ENCODE measurements at places on chromosomes 4 and X.

DNA sequence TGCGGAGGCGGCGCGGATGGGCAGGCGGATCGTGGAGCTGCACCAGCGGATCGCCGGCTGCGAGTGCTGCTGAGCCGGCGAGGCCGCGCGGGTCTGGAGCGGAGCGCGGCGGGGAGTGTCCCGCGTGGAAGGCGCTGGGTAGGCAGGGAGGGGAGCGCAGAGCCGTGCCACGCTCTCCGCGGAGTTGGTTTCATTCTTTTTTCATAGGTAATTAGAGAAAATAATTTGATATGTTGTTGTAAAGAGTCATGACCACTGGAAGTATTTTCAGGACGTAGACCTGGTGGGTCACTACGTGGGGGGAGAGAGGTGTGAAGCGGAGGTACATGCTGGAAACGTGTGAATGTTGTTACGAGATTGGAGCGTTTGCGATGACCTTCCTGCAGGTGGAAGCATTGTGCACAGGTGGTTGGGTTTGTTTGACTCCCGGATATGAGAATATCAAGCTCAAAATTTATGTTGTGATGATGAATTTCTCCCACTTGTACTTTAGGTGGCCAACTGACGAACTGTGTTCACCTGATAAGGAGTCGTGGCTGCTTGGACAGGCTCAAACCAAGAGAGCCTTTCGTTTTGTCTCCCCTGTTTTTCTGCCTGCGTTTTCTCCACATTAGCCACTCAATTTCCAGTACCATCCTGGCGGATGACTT lies 19.1 kb upstream of the S100P start:
- H3K36me3 ChIP-seq = peaks cover 22% of the 10 kb centered on the region
- no peaks in the 10 kb centered on the region for H3K27me3 ChIP-seq
- peak overlapping the region; percentile 78 for H3K4me3 ChIP-seq
- DNase-seq = no peak

DNA sequence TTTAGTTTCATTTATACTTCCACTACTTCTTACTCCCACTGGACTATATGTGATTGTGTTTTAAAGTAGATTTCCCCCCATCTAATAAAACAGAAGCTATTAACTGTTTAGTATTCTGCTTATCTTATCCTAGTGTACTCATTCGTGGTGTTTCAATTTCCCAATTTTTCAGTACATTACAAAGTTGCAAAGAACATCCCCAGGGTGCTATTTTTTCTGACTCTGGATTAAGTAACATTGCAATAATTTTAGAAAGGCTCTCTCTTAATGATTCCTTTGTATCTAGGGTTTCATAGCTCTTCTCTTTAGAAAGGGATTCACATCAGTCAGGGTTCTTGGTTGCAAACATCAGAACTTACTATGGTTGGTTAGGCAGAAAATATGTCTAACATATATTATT lies 317.9 kb upstream of the DIPK2B start:
- no peak for DNase-seq

GRCh38 chr4:175935016-175935661 lies 123.1 kb upstream of the GPM6A start:
- H3K4me3 ChIP-seq = no peak overlapping the region
- peaks cover 9% of the 10 kb centered on the region for H3K4me1 ChIP-seq
- H3K27ac ChIP-seq = no peak overlapping the region
- no peaks in the 10 kb centered on the region for H3K36me3 ChIP-seq
- DNase-seq = no peak

DNA sequence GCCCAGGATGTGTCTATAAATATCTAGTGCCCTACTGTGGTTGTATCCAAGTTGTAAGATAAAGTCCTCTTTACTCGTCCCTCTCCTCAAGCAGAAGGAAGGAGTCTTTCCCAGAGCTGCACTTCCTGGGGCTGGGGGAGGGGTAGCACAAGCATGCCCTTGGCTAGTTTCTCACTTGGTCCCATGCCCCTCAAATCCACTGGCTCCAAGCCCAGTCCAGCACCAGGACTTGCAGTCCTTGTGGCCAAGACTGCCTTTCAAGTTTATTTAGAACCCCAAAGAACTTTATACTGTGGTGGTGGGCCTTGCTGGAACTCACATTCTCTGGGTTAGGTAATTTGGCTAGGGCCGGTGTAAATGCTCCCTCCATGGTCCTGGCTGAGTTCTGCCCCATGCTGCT lies 43.2 kb upstream of the SLC10A4 start:
- no peak overlapping the region for H3K4me3 ChIP-seq
- H3K4me1 ChIP-seq = no peaks in the 10 kb centered on the region
- DNase-seq = no peak
- H3K27me3 ChIP-seq = no peaks in the 10 kb centered on the region
- H3K36me3 ChIP-seq = no peaks in the 10 kb centered on the region
- no peak overlapping the region for H3K27ac ChIP-seq

GRCh38 chr4:79682801-79683530 lies 274.9 kb upstream of the GK2 start:
- no peak for DNase-seq
- H3K36me3 ChIP-seq = no peaks in the 10 kb centered on the region
- H3K4me3 ChIP-seq = no peak overlapping the region
- H3K4me1 ChIP-seq = peaks cover 14% of the 10 kb centered on the region
- H3K27me3 ChIP-seq = peaks cover 7% of the 10 kb centered on the region

GRCh38 chrX:132776486-132777210 lies 181.8 kb downstream of the HS6ST2 start:
- peaks cover 2% of the 10 kb centered on the region for H3K4me1 ChIP-seq
- H3K4me3 ChIP-seq = no peak overlapping the region
- H3K36me3 ChIP-seq = no peaks in the 10 kb centered on the region
- no peak for DNase-seq
- no peaks in the 10 kb centered on the region for H3K27me3 ChIP-seq
- H3K27ac ChIP-seq = no peak overlapping the region

DNA sequence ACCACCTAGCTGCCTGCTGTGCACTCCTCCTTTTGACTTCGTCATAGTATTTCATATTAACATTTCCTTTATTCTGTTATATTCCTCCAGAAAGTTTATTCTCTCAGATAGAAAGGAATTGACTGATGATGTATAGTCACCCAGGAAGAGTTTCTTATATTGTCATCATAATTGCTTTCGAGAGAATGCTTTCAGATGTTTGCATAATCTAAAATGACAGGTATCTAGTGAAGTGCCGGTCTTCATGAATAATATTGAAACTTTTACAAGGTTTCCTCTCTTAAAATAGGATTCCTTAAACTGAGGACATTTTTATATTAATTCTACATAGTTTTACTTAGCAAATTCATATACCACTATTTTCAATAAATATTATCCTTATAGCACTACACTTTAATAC lies 10.1 kb downstream of the SEC24D start:
- no peak for DNase-seq
- no peak overlapping the region for H3K4me3 ChIP-seq
- no peaks in the 10 kb centered on the region for H3K27me3 ChIP-seq
- peaks cover 32% of the 10 kb centered on the region for H3K36me3 ChIP-seq
- peaks cover 8% of the 10 kb centered on the region for H3K4me1 ChIP-seq

DNA sequence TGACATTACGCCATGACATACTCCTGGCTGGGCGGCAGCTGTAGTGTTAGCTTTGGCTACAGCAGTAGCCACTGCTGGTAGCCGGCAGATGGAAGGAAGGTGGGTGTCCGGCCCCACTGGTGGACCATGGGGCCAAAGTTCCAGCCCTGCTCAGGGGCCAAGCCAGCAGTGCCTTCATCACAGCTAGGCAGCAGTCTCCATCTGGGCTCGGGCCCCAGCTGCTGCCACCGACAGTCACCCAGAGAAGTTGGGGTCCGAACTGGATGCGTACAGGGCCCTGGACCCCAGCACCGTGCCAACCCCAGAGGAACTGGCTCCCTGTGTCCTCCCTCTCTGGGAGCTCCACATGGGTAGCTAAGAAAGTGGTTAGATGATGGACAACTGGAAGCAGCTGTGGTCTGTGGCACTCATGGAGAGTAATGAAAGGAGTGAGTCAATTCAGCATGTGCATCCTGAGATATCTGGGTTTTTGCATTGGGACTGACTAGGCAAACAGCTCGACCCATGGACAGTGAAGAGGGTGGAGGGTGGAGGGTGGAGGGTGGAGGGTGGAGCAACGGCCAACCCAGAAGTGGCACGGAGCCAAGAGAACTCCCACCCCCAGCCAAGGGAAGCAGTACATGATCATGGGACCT lies 366.6 kb upstream of the GRIA3 start:
- DNase-seq = no peak
- H3K36me3 ChIP-seq = no peaks in the 10 kb centered on the region
- H3K4me3 ChIP-seq = no peak overlapping the region
- H3K27me3 ChIP-seq = no peaks in the 10 kb centered on the region
- no peaks in the 10 kb centered on the region for H3K4me1 ChIP-seq

GRCh38 chr4:39103291-39103690 lies 41.3 kb downstream of the KLHL5 start:
- H3K27ac ChIP-seq = no peak overlapping the region
- no peak overlapping the region for H3K4me3 ChIP-seq
- no peaks in the 10 kb centered on the region for H3K4me1 ChIP-seq
- peaks cover 24% of the 10 kb centered on the region for H3K36me3 ChIP-seq
- H3K27me3 ChIP-seq = no peaks in the 10 kb centered on the region

- no peaks in the 10 kb centered on the region for H3K4me1 ChIP-seq
- H3K27ac ChIP-seq = no peak overlapping the region
- DNase-seq = no peak
- peaks cover 58% of the 10 kb centered on the region for H3K36me3 ChIP-seq
- no peak overlapping the region for H3K4me3 ChIP-seq
- H3K27me3 ChIP-seq = no peaks in the 10 kb centered on the region
These were observed 57.4 kb upstream of the CLCN4 start for GRCh38 chrX:10099411-10099810.

DNA sequence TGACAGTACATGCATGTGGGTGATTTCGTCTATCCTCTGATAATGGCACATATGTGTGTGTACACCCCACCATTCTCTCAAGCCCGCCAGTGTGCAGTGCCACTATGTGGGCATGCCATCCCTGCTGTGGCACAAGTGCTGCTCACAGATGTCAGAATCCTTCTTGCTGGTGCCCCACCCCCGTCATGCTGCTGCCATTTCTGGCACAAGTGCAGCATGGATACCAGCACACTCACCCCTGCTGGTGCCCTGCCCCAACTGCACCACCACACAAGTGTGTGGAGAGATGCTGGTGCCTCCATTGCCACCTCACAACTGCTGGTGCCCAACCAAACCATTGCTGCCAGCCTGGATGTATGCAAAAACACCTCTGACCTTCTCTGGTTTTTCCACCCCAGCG lies 1133.8 kb downstream of the TECRL start:
- no peaks in the 10 kb centered on the region for H3K4me1 ChIP-seq
- no peaks in the 10 kb centered on the region for H3K36me3 ChIP-seq
- no peak for DNase-seq
- no peak overlapping the region for H3K4me3 ChIP-seq
- no peak overlapping the region for H3K27ac ChIP-seq

- no peak for DNase-seq
- no peaks in the 10 kb centered on the region for H3K27me3 ChIP-seq
- peaks cover 16% of the 10 kb centered on the region for H3K4me1 ChIP-seq
- peak overlapping the region; percentile 90 for H3K27ac ChIP-seq
- no peaks in the 10 kb centered on the region for H3K36me3 ChIP-seq
These were observed 1.2 kb downstream of the MSN start for GRCh38 chrX:65668377-65669310.

GRCh38 chr4:181569553-181569952 lies 673.6 kb upstream of the TENM3 start:
- DNase-seq = no peak
- H3K27ac ChIP-seq = no peak overlapping the region
- peaks cover 5% of the 10 kb centered on the region for H3K4me1 ChIP-seq
- no peaks in the 10 kb centered on the region for H3K36me3 ChIP-seq
- no peak overlapping the region for H3K4me3 ChIP-seq

GRCh38 chrX:154785716-154786115 lies 19.6 kb downstream of the MPP1 start:
- no peak overlapping the region for H3K27ac ChIP-seq
- DNase-seq = no peak
- H3K27me3 ChIP-seq = no peaks in the 10 kb centered on the region
- H3K4me1 ChIP-seq = no peaks in the 10 kb centered on the region
- peaks cover 2% of the 10 kb centered on the region for H3K36me3 ChIP-seq

DNA sequence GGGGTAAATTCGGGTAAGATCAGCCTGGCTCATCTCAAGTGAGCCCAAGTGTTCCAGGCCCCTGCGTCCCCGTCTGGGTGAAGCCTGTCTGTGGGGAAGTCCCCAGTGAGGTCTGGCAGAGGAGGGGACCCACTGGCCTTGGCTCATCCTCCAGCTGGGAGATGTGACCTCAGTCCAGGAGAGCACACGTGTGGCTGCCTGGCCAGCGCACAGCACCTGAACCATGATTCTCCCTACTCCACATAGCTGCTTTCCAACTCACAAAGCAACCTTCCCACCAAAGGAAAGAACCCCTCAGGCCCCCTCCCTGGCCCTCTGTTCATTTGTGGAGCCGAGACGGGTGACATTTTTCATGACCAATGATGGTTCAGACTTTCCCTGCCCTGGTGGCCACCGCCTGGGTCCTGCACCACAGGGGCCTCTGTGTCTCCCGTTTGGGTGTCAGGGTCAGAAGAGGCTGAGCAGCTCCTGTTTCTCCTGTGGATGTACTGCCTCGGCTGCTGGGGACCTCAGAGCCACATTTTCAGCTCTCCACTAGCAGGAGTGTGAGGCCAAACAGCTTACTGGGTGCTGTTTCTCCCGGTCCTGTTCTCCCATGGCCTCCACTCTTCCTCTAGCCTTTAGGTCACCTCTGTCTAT lies 111.4 kb downstream of the CPZ start:
- peak; percentile 13 for DNase-seq
- peaks cover 40% of the 10 kb centered on the region for H3K27me3 ChIP-seq
- peaks cover 2% of the 10 kb centered on the region for H3K4me1 ChIP-seq
- no peak overlapping the region for H3K4me3 ChIP-seq
- no peaks in the 10 kb centered on the region for H3K36me3 ChIP-seq

GRCh38 chr4:148442832-148443511 lies 758 bp upstream of the NR3C2 start:
- H3K4me1 ChIP-seq = peaks cover 22% of the 10 kb centered on the region
- DNase-seq = no peak
- H3K4me3 ChIP-seq = peak overlapping the region; percentile 97
- peaks cover 83% of the 10 kb centered on the region for H3K27me3 ChIP-seq

GRCh38 chrX:39551762-39552161 lies 546.0 kb downstream of the BCOR start:
- no peak overlapping the region for H3K27ac ChIP-seq
- no peaks in the 10 kb centered on the region for H3K36me3 ChIP-seq
- DNase-seq = no peak
- H3K27me3 ChIP-seq = no peaks in the 10 kb centered on the region

GRCh38 chrX:2707334-2707760 lies 16.3 kb downstream of the CD99 start:
- no peaks in the 10 kb centered on the region for H3K27me3 ChIP-seq
- H3K36me3 ChIP-seq = peaks cover 2% of the 10 kb centered on the region
- peaks cover 44% of the 10 kb centered on the region for H3K4me1 ChIP-seq

- H3K36me3 ChIP-seq = no peaks in the 10 kb centered on the region
- H3K4me3 ChIP-seq = no peak overlapping the region
- H3K27me3 ChIP-seq = no peaks in the 10 kb centered on the region
- no peaks in the 10 kb centered on the region for H3K4me1 ChIP-seq
- H3K27ac ChIP-seq = no peak overlapping the region
- DNase-seq = no peak
These were observed 88.1 kb downstream of the CCSER1 start for GRCh38 chr4:90215286-90215685.

DNA sequence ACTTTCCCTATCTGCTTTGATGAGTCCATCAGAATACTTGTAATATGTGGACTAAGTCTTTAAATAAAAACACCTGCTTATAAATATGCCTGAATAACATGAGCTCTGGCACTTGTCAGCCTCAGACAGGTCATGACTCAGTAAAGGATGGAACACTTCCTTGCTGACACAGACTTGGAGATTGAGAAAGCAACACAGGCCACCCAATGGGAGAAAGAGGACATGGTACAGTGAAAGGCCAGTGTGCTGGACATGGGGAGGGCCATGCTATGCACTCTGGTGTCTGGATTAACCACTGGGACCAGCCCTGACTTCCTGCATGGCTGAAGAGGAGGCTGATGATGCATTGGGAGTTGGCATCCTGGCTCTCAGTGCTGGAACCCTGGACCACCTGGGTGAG lies 149.5 kb downstream of the DHRSX start:
- H3K36me3 ChIP-seq = peaks cover 23% of the 10 kb centered on the region
- no peak overlapping the region for H3K27ac ChIP-seq
- DNase-seq = no peak
